Airway epithelial cell (primary cell): ENCODE measurements at places on chromosomes 1 and 21. TPM values are rescaled to one million over a fixed set of nuclear protein-coding genes. Genes with fewer than 3 reads are reported as not detected.

The ADGRB2 gene
- 1.3 and 1.4 TPM in 2 replicates for total RNA-seq

The ATP8B2 gene
- 15.3 and 26.4 TPM in 2 replicates for total RNA-seq

The BGLAP gene
- 0.14 TPM in 1 of 2 replicates, not detected in the other for total RNA-seq

The SLC30A10 gene
- total RNA-seq: 0.07 TPM in 1 of 2 replicates, not detected in the other

The CA6 gene
- total RNA-seq: not detected in 2 replicates
